ENCODE measurements at places on chromosomes 12 and 14.
A peak's percentile ranks its signal among the peaks of the same experiment; 100 is the strongest.

DNA sequence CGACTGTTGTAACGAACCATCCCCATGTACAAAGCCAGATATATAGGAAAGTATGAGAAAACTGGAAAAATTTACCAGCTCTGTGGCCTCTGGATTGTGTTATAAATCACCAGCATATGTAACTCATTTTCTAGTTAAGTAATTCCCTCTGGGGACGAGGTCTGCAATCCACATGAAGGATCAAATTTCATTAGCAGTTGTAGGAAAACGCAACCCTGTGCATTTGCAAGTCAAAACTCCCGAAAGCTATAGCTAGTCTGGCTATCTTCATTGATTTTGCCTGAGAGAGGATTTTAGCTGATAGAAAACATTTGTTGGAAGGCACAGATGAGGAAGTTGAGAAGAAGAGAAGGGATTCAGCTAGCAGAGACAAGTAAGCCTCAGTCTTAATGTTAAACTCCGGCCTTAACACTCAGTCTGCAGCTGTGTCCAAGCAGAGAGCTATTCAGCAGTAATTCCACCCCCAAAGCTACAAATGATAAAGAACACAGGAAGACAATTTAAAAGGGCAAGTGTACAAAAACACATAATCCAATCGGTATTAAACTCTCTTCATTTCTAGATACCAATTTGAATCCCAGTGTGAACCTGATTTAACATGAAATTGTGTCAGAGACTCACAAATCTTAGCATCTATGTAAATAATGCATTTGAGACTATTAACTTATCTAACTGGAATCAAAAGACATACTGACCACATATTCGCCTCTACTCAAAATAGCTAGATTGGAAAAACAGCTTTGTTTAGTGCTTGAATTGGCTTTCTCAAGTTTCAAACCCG, 54.2 kb upstream of the CERS5 start:
- DNase-seq, result no peak

DNA sequence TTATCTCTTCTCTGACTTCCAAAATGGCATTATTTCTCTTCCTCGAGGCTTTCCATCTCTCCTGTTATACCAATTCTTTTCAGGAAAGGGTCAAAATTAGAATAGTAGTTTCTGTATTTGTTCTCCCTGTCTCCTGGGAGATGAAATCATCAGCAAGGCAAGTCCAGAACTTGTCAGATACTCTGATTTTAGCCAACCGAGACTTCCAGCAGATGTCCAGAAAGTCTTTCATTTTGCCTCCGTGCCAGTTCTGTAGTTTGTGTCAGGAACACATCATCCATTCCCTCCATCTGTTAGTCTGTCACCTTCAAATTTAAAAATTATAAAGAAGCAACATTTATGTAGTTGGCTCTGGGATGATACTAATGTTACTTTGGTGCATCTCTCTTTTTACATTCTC, 275.7 kb downstream of the CCDC59 start:
- DNase-seq, result no peak

DNA sequence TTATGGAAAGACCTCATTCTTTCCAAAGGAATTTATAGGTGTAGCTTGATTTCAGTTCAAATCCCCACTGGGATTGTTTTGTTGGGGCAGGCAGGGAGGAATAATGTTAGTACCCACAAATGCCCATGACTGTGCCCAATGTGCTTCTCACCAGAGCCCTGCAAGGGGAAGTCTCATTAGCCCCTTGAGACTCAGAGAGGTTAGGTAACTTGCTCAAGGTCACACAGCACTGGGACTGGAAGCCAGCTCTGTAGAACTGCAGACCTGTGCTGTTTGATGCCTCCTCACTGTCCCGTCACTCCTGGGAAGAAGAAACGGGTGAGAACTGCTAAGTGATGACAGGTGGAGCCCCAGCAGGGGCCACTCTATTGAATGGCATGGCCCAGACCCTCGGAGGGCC, 8.9 kb downstream of the ANKRD9 start:
- DNase-seq, result no peak

DNA sequence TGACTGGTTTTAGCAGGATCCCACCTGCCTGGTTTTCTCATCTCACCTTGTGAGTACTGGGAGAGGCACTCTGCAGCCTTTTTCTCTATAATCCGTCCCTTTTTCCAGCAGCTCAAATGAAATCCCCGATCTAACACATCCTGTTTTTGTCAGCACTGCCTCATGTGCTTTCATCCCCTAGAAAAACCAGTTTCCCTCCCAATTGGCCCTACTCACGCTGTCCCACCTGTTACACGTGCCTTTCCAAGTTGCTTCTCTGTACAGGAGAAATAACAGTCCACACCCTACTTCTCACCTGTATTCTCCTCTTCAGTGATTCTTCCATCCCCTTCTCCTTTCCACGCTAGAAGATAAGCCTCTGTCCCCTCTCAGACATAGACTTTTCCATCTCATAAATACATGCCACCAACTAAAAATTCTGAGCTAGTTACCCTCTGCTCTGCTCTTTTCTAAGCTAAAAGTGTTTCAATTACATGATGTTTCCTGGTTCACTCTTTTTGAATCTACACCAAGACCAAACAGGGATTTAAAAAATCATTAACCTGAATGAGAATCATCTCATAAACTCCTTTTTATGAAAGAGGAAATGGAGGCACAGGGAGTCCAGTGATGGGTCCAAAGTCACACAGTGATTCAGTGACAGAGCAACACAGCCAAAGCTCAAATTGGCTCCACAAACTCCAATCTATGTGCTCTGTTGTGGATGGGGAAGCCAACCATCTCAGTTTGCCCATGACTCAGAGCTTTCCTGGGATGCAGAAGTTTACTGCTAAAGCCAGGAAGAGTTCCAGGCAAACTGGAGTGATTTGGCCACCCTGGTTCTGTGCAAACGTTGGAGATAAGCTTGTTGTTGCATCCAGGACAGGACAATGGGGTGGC, 240.0 kb upstream of the TMEM132C start:
- no peak for DNase-seq

GRCh38 chr12:69738351-69739286, at the start of gene RAB3IP:
RAB3IP (plus strand) TSS chr12:69738860; CDS start chr12:69755409, 16,549 bp downstream.
- DNase-seq, result peak; percentile 33

- DNase-seq, result no peak
Measured at GRCh38 chr14:84579292-84579691, 950.7 kb upstream of the FLRT2 start.

DNA sequence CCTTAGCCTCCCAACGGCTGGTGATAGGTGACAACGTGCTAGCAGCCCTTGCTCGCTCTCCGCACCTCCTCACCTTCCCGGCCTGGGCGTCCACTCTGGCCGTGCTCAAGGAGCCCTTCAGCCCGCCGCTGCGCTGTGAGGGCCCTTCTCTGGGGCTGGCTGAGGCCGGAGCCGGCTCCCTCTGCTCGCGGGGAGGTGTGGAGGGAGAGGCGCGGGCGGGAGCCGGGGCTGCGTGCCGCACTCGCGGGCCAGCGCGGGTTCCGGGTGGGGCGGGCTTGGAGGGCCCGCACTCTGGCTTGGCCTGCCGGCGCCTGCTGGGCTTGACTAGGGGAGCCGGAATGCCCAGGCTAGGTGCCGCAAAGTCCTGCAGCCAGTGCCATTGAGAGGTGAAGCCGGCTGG, 131.1 kb downstream of the CCER1 start:
- no peak for DNase-seq

GRCh38 chr12:123269395-123269892, 2.2 kb downstream of the CDK2AP1 start:
- DNase-seq, result no peak

DNA sequence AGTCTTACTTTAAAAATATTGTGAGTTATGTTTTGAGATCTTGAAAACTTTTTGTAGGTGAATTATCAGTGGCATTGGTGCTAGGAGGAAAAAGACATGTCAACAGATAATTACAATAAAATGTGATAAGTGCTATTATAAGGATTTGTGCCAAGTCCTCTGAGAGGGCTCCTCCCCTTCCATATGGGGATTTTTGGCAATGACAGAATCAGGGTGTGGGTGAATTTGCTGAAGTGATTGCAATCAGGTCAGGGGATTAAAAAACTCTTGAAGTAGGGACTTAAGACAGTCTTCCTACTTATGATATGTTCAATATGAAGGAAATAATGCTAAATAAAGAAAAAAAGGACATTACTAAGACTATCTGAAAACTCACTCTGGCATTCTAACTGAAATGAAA, 122.5 kb downstream of the SLC15A5 start:
- DNase-seq, result no peak

DNA sequence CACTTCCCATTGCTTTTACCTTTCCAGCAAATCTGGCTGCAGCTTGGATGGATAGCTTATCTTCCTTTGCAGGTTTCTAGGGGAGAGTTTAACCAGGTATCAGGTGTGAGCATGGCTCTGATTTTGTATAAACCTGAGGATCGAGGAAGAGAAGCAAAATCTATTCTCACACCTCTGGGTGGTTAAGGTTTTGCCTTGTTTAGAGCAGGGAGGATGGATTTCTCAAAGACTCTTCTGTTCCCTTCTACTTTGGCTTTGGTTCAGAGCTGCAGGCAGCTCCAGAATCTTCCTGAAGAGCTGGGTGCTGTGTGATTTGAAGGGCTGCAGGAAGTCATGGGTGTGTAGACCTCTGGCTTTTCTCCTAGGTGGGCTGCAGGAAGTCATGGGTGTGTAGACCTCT, 1.7 kb downstream of the JDP2 start:
- DNase-seq, result no peak

DNA sequence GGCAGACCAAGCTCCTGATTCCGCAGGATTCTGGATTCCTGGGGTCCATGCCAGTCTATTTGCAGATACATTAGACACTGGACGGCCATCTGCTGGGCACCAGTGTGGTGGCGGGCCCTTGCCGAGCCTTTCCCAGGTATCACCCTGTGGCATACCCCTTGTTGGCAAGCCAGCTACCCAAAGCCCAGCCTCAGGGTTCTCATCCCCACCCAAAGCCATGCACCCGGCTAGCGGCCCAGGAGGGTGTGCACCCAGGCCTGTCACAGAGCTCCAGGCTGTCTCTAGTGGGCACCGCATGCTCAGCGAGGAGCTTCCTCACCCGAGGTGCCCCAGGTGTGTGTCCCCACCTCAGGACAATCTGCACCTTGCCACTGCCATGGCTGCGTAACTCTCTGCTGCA, 13.7 kb downstream of the MMAB start:
- DNase-seq, result no peak

GRCh38 chr12:49061157-49061650, 610 bp upstream of the KMT2D start:
- no peak for DNase-seq

- no peak for DNase-seq
Measured at GRCh38 chr14:60273956-60274355, 24.9 kb downstream of the PPM1A start.

GRCh38 chr14:65361920-65362319, 50.6 kb upstream of the FUT8 start:
- DNase-seq, result no peak

DNA sequence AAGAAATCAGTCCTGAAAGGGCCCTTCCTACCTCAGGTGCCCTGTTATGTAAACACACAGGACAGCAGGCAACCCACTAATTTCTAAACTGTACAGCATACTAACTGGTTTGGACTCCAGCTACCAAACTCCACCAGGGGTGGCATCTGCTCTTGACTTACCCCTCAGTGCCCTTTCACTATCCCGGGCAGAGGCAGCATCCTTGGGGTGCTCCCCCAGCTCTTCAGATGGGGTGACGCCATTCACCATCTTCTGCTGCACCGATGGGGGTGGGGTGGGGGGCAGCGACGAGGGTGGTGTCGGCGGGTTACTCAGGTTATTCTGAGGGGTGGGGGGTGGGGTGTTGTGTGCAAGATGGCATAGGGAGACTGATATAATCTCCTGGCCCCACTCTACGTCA, 11.5 kb upstream of the PRKAG1 start:
- DNase-seq, result no peak

DNA sequence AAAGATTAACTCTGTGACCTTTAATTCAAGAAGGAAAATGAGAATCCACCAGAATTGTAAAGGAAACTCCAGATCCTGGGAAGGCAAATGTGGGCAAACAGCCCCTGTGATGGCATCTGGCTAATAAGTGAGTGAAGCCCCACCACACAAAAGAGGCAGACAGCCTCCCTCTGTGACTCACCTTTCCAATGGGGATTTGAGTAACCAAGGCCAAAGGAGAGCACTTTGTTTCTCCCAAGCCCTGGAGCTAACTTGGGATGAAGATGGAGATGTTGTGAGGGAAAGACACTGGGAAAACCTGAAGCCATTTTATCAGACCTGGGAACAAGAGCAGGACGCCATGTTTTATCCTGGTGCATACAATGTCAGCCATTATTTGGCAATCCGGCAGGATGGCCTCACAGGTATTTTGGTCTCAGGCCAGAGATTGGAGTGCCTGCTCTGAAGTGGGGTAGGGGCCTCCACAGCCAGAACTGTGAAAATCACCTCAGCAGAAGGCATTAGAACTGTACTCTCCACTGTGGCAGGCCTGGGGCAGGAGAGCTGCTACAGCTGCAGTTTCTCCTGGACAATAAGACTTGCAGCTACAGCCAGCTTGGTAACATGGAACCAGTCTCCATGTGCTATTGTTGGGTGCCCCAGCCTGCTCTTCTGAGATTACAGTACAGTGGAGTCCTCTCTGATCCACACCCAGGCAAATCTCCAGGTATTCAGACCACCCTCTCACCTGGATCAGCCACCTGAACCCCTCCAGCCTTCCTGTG, 96.6 kb upstream of the PCED1B start:
- DNase-seq, result no peak

- DNase-seq, result no peak
Measured at GRCh38 chr12:16187660-16188059, 89.8 kb downstream of the SLC15A5 start.

- no peak for DNase-seq
Measured at GRCh38 chr14:95490138-95490509, 26.3 kb downstream of the SYNE3 start.

DNA sequence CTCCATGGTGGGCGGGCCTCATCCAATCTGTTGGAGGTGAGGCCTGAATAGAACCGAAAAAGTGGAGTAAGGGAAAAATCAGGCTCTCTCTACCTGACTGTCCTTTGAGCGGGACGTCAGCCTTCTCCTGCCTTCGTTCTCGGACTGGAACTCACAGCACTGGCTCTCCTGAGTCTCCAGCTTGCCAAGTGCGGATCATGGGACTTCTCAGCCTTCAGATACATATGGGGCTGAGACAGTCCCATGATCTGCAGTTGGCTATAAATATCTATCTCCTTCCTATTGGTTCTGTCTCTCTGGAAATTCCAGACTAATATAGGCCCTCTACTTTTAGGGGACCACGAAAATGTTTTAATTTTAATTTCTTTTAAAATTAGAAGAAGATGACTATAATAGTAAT, 29.7 kb upstream of the PLEK2 start:
- no peak for DNase-seq

- no peak for DNase-seq
Measured at GRCh38 chr12:86117711-86118110, 138.5 kb downstream of the MGAT4C start.

DNA sequence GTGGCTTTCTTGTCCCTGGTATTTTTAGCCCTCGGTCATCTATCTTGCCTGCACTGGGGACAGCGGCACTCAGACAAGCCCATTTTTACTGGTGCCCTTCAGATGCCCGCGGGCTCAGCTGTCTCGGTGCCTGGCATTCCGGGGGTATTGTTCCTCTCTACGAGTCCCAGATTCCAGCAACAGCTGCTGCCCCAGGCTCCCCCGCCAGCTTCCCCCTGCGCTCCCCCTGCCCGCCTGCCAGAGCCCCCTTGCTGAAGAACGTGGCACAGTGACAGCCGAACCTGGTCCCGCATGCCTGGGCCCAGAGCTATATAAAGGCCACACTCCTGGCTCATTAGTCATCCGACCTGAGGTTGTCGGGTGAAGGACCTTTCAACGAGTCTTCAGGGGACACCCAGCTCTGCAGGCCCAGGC, 10.9 kb upstream of the MYL2 start:
- no peak for DNase-seq

GRCh38 chr12:98807187-98807586, 162.1 kb downstream of the APAF1 start:
- DNase-seq, result no peak

Data from esophagus squamous epithelium (tissue), 5 donors.